ENCODE measurements at places on chromosomes 16 and 17.

GRCh38 chr17:68621065-68621464 lies 19.9 kb upstream of the FAM20A start:
- no peak for DNase-seq

- peak; percentile 52 for DNase-seq
Observed at GRCh38 chr17:20267459-20267842, 199.9 kb downstream of the LGALS9B start.

DNA sequence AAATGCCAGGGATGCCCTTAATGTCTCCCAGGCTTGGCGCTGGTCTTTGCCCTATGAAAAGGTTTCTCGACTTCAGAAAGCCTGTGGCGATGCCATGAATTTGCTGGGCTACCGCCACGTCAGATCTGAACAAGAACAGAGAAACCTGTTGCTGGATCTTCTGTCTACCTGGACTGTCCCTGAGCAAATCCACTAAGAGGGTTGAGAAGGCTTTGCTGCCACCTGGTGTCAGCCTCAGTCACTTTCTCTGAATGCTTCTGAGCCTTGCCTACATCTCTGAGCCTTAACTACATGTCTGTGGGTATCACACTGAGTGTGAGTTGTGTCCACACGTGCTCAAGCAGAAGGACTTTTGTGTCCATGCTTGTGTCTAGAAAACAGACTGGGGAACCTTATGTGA lies 11.4 kb downstream of the CHST4 start:
- peak; percentile 19 for DNase-seq

- no peak for DNase-seq
Observed at GRCh38 chr16:82631701-82632685, 5.2 kb downstream of the CDH13 start.

GRCh38 chr17:61495161-61495857 lies 43.1 kb downstream of the TBX4 start:
- no peak for DNase-seq

DNA sequence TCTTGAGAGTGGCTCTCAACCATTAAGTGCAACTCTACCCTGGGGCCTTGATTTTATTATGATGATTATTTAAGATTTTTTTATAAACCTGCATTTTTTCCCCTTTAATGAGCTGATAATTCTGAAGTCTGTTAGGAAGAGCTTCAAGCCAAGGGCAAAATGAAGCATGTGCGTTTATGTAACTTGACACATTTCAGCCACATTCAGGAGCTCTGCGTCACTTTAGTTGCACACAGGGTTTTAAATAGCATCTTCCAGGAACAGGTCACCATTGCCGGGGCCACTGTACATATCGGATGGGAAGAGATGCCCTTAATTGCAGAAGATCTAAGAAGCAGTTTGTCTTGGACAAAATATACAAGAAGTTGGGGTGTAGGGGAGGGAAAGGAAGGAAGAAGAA lies 89.6 kb downstream of the BMERB1 start:
- no peak for DNase-seq

DNA sequence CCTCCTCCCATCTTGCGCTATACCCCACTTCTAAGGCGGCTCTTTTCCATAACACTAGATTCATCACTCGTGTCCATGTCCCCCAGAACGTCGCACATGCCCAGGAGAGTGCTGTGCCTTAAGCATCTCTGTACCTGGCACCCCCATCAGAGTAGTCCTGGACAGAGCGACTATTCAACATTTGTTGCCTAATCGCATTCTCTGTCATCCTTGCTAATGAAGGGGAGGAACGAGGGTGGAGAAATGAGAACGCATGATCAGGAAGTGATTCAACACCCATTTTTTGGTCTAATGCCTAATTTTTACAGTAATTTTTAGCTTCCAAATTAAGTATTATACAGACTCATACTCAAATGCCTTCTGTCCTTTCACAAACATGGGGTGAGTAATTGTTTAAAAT lies 53.2 kb downstream of the SLC39A11 start:
- DNase-seq: no peak

DNA sequence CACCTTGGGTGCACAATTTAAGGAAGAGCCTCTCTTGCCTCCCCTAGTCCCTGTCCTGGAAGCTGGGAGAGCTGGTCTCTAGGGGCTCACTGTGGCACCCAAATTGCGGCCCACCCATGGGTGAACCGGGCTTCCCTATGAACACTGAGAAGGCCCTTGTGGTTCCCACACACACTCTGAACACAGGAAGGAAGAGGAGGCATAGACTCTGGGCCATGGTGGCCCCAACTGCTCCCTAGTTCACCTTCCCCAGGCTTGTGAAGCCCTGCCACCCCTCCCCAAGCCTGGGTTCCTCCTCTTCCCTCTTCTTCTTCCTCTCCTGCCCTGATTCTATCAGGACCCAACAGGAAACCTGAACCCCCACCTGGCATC lies 10.5 kb downstream of the SREBF1 start:
- no peak for DNase-seq
